GOT3 (cell line): ENCODE measurements at places on chromosomes 11 and 22.

GRCh38 chr11:19912958-19913892, 200.6 kb downstream of the NAV2 start:
- DNase-seq: no peak

DNA sequence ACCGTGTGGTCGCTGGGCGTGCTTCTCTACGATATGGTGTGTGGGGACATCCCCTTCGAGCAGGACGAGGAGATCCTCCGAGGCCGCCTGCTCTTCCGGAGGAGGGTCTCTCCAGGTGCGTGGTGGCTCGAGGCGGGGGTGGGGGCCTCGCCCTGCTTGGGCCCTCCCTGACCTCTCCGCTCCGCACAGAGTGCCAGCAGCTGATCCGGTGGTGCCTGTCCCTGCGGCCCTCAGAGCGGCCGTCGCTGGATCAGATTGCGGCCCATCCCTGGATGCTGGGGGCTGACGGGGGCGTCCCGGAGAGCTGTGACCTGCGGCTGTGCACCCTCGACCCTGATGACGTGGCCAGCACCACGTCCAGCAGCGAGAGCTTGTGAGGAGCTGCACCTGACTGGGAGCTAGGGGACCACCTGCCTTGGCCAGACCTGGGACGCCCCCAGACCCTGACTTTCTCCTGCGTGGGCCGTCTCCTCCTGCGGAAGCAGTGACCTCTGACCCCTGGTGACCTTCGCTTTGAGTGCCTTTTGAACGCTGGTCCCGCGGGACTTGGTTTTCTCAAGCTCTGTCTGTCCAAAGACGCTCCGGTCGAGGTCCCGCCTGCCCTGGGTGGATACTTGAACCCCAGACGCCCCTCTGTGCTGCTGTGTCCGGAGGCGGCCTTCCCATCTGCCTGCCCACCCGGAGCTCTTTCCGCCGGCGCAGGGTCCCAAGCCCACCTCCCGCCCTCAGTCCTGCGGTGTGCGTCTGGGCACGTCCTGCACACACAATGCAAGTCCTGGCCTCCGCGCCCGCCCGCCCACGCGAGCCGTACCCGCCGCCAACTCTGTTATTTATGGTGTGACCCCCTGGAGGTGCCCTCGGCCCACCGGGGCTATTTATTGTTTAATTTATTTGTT, 2.4 kb downstream of the PIM3 start:
- DNase-seq: no peak

- DNase-seq: no peak
These were observed 38.2 kb upstream of the WEE1 start for GRCh38 chr11:9535189-9535781.

DNA sequence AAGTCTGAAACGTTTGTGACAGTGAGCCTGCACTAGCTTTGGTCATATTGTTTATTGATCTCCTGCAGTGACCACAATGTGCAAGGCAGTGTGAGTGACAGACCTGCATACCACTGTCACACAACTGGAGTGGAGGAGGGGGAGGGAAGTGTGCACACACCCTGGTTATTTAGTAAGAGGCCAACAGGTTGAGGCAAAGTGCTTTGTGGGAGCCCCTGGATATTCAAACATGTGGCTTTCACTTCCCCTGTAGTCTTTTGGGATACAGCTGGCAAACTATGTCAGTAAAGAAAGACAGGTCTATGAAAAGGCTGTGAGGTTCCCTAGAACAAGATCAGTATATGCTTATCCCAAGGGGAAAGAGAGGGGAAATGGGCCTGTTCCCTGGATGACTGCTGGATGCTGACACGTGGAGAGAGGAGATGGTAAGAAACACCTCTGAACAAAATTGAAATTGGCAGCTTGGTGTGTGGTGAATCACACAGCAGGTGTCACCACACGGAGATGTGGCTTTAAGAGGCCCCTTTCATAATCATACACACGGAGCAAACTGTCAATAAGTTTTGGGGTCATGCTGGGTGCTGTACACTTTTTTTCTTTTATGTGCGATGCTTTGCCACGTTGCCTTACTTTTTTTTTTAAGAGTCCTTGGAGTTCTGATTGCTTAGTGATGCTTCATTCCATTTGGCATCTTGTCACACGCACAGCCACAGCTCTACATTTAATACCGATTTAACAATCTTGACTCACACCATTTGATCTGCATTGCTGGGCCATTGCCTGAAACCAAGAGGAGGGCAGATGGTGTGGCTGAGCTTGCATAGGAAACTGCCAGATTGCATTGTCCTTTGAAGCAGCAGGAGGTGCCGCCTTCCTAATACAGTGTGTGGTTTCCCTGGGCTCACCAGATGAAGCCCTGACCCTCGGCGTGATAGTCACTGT, 11.3 kb downstream of the OSBP2 start:
- DNase-seq: peak; percentile 38

GRCh38 chr11:76291576-76292526, 85.5 kb upstream of the WNT11 start:
- no peak for DNase-seq

DNA sequence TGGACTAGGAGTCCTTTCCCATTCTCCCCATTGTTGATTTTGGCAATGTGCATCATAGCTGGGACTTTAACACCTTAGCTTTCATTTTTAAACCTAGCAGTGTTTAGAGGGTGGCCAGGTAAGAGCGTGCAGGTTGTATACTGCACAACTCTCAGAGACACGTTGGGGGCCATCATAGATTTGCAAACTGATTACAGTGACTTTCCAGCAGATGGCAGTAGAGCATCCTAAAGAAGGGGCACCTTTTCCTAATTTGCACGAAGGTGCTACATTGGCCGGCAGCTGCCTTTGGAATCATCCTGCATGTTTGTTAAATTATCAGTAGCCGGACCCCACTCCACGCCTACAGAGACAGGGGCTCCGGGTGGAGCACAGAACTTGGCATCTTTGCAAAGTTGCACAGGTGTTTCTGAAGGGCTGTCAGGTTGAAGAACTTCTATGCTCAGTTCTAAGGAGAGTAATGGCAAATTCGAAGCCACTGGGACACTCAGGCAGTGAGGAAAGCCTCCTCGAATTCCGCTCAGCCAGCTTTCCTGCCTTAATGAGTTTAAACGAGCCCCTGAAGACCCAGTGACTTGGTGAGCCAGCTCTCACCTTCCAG, 7.7 kb downstream of the LHFPL7 start:
- DNase-seq: no peak

DNA sequence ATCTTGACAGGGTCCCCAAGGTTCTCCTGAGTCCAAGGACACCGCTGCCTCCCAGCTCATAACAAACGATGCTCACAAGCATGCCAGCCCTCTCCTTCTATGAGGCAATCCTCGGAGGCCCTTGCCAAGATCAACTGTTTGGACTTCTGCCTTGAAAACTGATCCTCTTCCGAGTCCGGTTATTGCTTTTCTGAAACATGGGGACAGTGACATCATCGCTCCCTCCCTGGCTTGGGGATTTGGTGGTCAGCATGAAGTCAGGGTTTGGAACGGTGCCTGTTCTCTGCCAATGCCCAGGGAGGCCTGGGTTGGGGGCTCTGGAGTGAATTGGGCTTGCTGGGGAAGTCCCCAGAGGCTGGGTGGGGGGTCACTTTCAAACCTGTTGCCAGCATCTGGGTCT, 149.3 kb downstream of the FBXO7 start:
- no peak for DNase-seq

DNA sequence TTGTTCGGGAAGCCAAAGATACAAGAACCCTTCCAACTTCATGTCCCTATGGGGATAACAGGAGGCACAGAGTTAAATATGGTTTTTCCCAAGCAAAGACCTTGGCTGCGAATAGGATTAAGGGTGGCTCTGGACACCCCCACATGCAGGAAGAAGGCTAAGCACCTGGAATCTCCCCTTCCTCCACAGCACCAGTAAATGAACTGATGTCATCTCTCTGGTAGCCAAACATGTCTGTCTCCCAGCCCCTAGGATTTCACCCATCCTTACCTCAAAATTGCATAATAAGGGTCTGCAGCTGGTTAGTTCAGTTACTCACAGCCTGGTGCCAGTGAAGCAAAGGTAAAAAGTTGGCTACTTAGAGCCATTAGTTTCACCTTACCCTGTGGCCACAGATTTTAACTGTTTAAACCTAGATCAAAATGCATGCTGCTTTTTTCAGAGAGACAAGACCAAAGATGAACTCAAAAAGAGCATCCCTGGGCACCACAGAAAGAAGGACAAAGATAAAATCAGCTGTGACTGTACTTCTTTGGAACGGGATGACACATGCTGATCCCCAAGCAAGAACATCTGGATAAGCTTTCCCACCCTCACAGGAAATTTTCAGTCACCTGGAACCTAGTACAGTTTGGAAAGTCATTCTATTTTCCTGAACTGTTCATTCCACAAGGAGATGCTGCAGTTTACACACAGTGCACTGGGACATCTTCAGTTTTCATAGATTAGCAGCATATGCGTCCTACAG, 77.2 kb upstream of the AKIP1 start:
- no peak for DNase-seq

GRCh38 chr22:48803171-48803947, 1024.3 kb downstream of the BRD1 start:
- DNase-seq: no peak

DNA sequence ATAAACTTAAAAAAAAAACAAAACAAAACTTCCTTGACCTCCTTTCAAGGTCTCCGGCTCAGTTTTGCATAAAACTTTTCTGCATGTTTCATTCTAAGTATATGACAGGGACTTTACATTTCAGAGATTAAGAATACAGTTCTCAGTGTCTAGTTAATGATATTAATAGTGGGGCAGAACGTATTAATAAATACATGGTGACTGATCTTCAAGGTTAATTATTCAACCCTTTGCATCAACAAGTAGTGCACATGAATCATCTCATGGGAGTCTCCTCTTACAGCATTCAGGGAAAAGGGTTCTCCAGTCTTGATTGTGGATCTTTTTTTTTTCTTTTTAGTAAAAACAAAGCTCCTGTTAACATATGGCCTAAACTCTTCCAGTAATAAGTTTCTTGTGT, 146.8 kb downstream of the KIRREL3 start:
- DNase-seq: no peak

DNA sequence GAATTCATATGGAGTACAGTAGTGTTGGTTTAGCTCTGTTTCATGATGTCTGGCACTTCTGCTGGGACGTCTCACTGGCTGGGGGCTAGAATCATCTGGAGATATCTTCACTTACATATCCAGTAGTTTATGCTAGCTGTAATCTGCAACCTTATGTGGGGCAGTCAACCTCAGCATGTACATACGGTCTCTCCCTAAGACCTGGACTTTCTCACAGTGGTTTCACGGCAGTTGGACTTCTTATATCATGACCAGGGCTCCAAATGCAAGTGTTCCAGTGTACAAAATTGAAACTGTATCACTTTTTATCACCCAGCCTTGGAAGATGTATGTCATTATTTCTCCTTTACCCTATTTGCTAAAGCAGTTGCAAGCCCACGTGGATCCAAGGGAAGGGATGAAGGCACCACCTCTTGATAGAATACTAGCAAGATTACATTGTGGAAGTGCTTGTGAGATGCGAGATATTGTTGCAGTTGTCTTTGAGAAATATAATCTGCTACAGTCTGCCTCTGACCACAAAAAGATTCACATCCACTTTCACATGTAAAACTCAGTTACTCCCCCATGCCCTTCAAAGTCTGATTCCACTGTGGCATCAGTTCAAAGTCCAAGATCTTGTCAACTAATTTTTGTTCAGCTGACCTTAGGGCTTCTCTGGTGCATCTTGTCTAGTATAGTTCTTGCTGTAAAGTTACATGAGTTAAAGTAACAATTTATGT, 316.6 kb upstream of the NCAM1 start:
- DNase-seq: no peak

DNA sequence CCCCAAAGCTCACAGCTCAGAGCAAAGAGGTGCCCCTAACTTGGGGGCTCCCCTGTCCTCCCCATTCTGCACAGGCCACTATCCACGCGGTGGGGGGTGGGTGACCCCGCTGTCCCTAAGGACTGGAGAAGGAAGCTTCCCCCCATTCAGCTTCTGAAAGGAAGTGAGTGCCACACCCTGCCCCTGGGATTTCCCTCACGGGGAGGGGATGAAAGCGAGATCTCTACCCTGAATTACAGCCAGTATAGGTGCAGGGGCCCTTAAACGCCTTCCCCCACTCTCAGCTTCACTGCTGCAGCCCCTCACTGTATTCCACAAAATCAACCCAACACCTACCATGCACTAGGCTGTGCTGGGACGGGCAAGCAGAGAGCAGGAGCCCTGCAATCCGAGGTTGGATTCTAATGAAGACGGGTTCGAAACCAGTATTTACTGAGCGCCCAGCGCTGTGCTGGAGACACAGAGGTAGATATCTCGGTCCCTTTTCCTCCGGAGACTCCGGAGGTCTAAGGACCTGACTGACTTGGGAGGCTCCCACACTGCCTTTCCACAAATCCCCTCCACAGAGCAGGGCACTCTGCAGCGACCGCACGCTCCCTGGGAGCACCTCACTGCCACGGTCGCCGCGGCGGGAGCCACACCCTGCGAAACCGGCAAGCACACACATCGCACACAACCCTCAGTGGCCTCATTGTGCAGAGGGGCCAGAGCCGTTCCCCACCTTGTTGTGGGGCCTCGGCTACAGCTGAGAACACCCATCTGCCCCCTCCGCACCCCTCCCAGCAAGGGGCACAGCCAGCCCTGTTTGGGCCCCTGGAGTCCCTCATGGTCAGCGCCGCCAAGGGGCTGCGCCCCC, 1.8 kb downstream of the AHNAK start:
- DNase-seq: no peak

- DNase-seq: no peak
These were observed 10.7 kb downstream of the CD6 start for GRCh38 chr11:60982184-60982583.

DNA sequence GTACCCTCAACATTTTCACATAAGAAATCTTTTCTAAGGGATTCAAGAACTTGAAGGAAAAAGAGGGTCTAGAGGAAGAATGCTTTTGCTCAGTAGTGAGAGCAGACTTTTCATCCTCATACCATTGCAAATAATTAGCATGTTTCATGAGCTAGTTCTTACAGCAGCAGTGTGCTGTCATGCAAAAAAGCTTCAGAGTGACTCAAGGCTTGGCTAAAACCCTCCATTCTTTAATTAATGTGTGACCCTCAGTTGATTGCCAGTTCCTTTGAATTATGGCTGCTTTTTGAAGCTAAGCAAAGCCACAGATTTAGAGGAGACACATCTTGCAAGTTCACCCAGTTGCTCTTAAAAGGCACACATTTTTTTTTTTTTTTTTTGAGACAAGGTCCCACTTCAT, 36.6 kb upstream of the PCF11 start:
- no peak for DNase-seq

DNA sequence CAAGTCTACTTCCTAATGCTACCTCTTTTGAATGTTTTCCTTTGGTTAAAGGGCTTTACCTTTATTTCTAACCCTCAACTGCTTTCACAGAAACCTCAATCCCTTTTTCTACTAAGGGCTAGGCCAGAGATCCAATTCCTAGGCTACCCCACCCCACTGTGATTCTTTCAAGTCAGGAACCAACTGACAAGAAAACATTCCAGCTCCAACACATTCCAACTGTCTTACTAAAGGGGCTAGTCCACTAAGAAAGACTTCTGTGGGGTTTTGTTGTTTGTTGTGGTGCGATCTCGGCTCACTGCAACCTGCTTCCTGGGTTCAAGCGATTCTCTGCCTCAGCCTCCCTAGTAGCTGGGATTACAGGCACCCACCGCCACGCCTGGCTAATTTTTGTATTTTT, 151.3 kb downstream of the APOL5 start:
- no peak for DNase-seq

- DNase-seq: no peak
These were observed 20.0 kb upstream of the PARVB start for GRCh38 chr22:44004104-44004460.
